NCI-H1436 treated with DMSO at 0.1 percent for 48 hours (cell line): ENCODE measurements at places on chromosomes 12 and 14.

DNA sequence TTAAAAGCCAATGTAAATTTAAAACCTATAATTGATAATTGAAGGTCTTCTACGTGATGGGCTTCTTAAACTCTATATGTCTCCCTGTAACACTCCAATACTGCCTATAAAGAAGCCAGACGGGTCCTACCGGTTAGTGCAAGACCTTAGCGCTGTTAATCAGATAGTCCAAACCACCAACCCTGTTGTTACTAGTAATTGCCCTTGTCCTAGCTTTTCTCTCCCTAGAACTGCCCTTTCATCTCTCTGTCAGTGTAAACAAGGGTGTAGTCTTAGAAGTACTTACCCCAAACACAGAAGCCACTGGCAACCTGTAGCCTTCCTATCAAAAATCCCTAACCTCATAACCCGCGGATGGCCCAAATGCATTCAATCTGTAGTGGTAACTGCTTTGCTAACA lies 243.0 kb upstream of the DIO3 start:
- DNase-seq = no peak

DNA sequence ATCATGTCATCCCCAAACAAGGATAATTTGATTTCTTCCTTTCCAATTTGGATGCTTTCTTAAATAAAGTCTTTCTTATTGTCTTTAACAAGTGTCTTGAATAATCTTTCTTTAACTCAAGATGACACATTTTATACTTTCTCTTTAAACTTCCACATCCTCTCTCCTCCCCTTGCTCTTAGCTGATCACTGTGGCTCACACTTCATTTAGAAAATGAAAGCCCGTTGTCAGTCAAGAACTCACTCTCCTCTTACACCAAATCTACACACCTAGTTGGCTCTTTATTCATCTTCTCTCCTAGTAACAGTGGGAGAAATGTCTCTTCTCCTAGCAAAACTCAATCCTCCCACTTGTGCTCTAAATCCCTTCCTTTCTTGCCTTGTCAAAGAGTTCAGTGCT lies 10.4 kb upstream of the RMST start:
- DNase-seq = no peak

DNA sequence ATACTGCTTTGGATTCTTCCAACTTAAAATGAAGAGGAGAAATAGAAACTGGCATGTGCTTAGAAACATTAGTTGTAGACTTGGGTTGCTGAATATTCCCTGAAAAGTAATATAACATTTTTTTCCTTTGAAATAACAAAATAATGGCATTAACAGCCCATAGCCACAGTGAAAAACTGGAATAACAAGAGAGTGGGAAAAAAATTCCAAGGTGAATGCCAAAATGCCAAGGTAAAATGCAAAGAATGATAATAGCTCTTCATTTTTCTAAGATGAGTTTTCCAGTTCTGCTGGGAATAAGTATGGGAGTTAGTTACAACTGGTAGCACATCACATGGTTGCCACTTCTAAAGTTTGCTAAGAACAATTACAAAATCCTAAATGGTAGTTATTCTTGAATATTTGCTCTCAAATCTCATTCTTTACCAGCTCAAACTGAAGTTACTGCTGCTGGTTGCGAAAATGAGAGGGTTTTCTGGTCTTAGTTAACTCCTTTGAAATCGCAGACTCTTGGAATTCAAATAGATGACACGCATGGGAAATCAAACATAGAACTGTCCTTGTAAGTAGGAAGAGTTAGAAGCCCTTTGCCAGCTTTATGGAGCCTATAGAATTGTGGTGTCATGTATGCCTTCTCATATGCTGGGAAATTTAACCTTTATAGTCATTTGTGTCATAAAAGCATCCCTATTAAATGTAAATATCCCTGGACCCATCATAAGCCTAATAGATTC lies 165.0 kb upstream of the DCN start:
- DNase-seq = no peak

DNA sequence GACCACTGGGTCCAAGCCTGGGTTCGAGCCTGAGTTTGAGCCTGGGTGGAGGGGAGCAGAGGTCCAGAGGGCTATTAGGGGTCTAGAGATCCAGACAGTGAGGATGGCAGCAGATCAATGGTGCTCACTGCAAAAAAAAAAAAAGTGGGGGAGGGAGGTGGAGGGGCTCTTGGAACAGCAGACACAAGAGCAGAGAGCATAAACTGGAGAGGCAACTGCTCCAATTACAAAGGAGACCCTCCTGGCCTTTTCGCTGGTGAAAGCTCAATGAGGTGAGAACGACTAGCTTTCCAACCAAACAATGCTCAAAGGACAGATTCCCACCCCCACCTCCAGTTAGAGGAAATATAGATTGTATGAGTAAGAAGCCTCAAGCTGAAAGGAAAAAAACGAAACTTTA lies 124.2 kb upstream of the TSPAN8 start:
- DNase-seq = no peak

GRCh38 chr14:106586098-106586704 lies 1059.8 kb downstream of the TMEM121 start:
- no peak for DNase-seq

DNA sequence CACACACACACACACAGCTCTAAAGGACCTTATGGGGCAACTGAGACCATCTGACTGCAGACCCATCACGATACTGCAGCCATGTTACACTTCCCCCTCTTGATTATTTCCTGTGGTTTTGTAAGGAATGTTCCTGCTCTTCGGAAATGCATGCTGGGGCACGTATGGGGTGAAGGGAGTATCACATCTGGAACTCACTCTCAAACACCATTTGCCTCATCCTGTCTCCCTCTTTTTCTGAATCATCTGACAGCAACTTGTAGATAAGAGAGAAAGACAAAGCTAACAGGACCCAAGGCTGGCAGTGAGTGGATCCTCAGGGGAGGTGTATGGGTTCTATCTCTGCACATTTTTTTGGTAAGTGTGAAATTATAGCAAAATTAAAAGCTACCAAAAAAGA lies 50.3 kb downstream of the RIMBP2 start:
- DNase-seq = no peak

- no peak for DNase-seq
Observed at GRCh38 chr12:11015775-11016430, 6.5 kb downstream of the TAS2R19 start.

DNA sequence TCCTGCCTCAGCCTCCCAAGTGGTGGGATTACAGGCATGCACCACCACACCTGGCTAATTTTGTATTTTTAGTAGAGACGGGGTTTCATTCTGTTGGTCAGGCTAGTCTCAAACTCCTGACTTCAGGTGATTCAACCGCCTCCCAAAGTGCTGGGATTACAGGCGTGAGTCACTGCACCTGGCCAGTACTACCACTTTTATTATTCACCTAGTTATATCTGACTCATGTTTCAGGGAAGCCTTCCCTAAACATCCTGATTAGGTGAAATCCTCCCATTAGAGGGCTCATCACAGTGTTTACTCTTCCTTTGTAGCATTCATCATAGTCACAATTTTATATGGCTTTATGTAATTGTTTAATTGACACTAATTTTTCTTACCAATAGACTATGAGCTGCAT lies 295.3 kb upstream of the SOX5 start:
- peak; percentile 96 for DNase-seq
